ENCODE measurements at places on chromosomes 7 and 10.

- DNase-seq, result no peak
Observed at GRCh38 chr10:118101501-118101900, 54.8 kb upstream of the RAB11FIP2 start.

- no peak for DNase-seq
Observed at GRCh38 chr7:43196379-43196778, 83.9 kb downstream of the HECW1 start.

GRCh38 chr10:107727767-107728317 is 563.3 kb upstream of the SORCS1 start:
- DNase-seq, result no peak

DNA sequence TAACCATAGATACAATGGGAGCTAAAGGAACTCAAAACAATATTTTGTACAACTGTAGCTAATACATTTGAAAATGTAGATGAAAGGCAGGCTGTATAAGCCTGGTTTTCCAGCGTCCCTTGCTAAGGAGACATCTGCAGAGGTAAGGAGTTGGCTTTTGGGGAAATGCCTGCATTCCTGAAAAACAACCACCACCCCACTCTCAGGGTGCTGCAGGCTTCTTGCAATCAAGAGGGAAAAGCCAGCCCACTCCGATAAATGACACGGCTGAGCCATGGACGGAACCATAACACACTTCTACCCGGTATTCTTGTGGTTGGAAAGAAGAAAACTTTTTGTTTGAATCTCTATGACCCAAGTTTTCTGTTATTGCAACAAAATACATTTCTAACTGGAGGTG is 200.3 kb downstream of the TEX36 start:
- DNase-seq, result no peak

DNA sequence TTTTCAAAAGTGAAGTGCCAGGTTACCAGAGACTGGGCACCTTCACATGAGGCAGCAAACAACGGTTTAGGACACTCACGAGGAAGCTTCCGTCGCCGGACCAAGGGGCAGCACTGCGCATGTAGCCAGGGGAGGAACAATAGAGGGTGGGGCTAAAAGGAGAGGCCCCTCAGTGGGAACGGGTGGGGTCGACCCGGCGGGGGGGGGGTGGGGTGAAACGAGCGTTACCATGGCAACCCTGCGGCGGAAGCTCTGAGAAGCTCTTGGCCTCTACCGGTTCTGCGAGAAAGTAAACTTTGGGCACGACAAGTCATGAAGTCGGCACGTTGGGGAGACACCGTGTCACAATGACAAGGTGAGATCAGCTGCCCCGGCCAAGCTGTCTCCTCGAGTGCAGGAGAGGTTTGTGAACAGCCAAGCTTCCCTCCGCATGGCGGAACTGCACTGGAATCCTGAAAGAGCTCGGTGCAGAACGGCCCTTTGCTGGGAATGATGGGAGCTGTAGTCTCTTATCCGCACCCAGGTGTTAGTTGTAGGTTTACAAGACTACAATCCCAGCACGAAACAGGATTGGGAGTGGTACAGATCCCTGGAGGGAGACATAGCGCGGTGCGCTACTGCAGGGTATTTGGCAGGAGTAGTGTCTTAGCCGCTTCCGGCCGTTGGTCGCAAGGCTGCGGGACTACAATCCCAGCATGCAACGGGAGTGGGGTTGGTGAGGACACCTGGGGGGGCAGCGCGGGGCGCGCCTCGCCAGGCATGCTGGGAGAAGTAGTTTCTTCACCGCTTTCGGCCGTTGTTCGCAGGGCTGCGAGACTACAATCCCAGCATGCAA is 72.8 kb upstream of the ZNF722 start:
- peak; percentile 80 for DNase-seq

- DNase-seq, result no peak
Observed at GRCh38 chr10:992871-993270, 4.6 kb downstream of the GTPBP4 start.

DNA sequence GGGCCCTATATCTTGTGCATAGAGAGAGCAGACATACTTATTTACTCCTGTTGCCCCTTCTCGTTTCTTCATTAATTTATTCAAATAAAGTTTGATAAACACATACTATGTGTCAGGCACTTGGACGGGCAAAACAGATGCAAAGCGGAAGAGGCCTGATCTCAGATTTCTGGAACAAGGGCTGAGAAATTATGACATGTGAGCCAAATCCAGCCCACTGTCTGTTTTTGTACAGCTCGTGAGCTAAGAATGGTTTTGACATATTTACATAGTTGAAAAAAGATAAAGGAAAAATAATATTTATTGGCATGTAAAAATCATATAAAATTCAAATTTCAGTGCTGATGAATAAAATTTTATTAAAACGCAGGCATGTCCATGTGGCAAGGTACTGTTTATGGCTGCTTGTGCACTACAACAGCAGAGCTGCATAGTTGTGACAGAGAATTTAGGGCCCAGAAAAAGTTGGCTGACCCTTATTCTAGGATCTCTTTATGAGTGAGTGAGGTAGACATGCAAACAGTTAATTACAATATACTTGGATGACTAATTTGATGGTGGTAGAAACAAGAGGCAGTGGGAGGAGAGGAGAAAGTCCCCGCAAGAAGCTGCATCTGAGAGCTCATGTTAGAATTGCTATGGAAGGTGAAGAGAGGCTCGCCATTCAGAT is 68.1 kb upstream of the ITPRID1 start:
- no peak for DNase-seq

GRCh38 chr7:44290252-44290620 is 35.2 kb downstream of the CAMK2B start:
- no peak for DNase-seq

DNA sequence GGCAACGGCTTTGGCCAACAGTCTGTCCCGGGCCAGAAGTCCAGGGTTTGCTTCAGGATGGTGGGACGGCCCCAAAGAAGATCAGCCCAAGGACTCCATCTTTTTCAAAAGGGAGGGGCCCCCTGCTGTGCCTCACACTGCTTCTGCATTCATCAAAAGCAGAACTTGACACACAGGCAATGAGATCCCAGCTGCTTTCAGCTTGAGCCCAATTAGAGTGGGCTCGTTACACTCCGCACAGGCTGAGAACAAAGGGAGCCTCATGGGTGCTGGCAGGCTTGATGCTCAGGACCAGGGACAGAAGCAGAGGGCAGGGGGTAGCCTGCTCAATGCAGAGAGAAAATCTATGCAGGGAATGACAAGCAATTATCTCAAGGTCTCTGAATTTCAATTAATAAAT is 45.5 kb downstream of the VOPP1 start:
- no peak for DNase-seq
